ENCODE measurements at places on chromosomes 16 and 17.

DNA sequence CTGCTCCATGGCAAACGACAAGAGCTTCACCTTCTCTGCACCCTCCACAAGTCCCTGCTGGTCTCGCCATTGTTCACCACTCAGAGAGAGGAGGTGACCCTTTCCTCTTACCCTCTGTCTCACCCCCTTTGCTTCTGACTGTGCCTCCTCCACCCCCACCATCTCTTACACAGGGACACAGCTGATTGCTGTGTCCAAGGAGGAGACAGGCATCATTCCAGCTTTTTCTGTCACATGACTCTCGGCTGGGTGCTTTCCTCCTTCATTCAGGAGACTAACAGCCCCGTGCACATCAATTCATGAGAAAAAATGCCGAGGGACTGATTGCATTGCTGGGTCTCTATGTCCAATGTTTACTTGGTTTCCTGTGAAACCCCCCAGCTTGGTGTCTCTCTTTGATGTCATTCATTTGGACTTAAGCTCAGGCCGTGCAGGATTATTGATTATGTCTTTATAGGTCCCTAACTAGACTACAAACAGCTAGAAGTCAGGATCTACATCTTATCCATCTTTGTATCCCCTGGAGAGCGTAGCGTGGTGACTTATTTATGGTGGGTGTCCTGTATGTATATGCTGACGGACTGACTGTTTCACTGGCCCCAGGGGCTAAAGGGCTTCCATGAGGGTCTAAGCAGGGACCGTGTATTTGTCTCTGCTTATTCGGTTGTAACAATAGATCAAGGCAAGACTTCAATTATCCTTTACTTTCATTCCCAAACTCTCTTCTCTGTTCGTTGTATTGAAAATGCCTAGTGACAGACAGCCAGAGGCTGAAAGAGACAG lies 82.2 kb upstream of the CDH13 start:
- peak; percentile 20 for DNase-seq

GRCh38 chr17:66461343-66461995 lies 159.1 kb downstream of the PRKCA start:
- no peak for DNase-seq

DNA sequence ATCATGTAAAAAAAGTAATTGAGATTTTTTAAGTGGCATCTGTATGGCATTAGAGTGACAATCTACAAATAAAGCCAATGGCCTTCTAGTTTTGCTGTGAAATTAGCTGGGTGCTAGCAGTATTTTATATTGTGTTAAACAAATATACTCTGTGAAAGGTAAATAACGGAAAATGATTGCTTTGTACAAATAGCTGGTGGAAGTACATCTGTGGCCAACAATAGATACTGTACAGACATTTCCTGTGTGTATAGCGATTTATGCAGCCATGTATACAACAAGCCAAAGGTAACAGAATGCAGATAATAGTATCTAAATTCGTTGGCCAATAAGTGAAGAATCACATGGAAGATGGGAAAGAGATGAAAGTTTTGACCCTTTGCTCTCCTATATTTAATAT lies 26.6 kb downstream of the IQCK start:
- DNase-seq, result no peak

- no peak for DNase-seq
These were observed 3.8 kb upstream of the SLC47A2 start for GRCh38 chr17:19720210-19720475.

DNA sequence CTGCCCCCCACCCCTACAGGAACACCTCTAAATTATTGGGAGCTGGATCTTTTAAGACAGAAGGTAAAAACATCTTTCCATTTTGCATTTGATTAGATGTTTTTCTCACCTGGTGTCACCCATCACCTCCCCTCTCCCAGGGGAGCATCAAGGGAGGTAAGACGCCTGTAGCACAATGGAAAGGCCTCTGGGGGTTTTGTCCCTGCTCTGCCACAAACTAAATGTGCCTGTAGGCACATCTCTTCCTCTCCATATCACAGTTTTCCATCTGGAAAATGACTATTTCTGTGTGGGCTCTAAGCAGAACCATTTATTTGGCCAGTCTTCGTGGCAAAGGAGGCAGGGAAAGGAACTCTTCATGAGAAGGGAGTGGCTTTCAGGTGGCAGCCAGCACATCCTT lies 76.6 kb downstream of the GNAO1 start:
- no peak for DNase-seq

GRCh38 chr17:63622574-63623390 lies 565 bp downstream of the MAP3K3 start:
- DNase-seq, result peak; percentile 54

DNA sequence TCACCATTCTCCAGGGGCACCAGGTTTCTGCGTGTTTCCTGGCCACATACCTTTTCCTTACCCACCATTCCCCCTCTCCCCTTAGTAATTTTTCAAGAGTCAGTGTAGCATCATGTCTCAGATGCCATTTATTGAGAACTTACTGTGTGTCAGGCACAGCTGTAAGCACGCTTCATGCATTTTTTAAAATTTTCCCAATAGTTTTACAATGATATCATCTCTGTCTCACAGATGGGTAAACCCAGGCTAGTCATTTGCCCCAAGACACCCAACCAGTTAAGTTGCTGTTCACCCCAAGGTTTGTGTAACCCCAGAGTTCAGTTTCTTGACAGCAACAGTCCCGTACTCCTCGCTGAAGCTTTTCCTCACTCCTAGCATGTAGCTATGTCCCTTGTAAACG lies 56.4 kb upstream of the IRX3 start:
- DNase-seq, result no peak

- DNase-seq, result no peak
These were observed 122.5 kb downstream of the DNAH9 start for GRCh38 chr17:11720816-11721215.

- DNase-seq, result no peak
These were observed 15.8 kb downstream of the MEOX1 start for GRCh38 chr17:43645765-43646481.

Data from putamen (tissue), 1 donor.